ENCODE measurements at places on chromosomes 16 and 17. TPM values are rescaled to one million over a fixed set of nuclear protein-coding genes. Genes with fewer than 3 reads are reported as not detected.
A peak's percentile ranks its signal among the peaks of the same experiment; 100 is the strongest.

CDYL2 gene
- total RNA-seq, result 5.2 TPM

GRCh38 chr17:63639125-63639524 lies 16.9 kb downstream of the MAP3K3 start:
- DNase-seq, result no peak

DNA sequence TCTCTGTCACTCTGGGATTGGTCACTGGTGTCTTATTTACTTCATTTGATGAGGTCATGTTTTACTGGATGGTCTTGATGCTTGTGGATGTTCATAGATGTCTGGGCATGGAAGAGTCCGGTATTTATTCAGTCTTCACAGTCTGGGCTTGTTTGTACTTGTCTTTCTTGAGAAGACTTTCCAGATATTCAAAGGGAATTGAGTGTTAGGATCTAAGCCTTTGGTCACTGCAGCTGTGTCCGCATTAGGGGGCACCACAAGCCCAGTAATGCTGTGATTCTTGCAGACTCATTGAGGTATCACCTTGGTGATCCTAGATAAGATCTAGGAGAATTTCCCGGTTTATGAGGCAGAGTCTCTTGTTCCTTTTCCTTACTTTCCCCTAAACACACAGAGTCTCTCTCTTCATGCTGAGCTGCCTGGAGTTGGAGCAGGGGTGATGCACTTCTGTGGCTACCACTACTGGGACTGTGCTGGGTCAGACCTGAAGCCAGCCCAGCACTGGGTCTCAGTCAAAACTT lies 214.7 kb downstream of the SPECC1 start:
- no peak for DNase-seq

- DNase-seq, result no peak
Observed at GRCh38 chr17:80511222-80512180, 33.1 kb upstream of the RPTOR start.

PRSS8 gene
- total RNA-seq, result not detected

BAIAP3 gene
- 3.4 TPM for total RNA-seq

DNA sequence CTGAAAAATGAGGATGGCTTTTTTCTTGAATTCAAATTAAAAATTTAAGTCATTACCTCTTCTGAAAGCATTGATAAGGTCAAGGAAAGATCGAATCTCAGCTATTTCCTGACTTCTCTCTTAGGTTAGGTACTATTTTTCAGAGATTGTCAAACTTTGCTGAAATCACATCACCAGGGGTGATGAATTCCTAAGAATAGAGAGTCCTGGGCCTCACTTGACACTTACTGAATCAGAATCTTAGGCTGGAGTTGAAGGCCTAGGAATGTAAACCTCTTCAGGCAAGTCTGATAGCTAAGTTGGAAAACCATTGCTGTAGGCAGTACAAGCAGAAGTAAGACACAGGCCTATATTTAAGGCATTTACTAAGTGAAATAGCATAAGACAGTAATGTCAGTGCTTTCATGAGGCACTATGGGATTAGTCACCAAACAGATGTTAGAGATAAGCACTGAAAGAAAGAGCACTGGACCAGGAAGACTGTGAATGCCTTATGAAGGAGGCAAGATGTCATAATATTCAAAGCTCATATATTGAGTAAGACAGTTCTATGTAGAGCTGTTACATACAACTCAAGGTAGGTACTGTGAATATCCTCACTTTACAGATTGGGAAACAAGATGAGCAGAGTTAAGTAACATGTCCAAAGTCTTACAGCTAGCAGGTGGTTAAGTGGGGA lies 21.5 kb downstream of the DCAF7 start:
- no peak for DNase-seq

ABCC12 gene
- total RNA-seq, result 0.07 TPM

DNA sequence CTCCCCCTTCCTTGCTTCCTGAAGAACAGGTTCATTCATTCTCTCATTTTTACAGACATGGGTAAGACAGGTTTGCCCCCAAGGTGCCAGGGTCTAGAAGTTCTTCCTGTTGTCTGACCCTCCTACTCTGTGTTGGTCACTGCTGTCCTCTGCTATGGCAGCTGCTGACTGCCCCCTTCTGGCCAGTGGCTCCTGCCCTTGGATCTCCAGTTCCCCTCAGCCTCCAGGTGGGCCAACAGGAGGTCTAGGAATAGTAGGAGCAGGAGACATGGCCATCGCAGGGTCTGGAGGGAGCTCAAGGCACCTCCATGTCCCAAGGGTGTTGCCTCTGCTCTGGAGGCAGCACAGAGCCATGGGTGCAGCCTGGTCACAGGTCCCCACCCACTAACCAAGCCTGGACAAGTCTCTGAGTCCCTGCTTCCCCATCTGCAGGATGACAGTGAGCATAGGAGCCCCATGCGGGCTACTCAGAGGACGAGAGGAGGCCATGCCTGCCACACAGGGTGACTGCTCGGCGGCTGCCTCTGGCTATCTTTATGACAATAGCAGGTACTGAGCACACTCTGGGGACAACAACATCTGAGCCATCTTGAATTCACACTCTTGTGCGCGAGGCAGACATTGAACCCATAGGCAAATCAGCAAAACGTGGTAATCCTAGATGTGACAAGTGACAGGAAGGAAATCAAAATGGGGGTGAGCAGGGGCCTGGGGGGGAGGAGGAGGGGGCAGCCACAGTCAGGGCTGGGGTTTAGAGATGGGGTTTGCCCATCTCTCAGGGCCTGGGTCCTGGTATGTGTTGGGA lies 27.0 kb upstream of the NXPH3 start:
- DNase-seq, result no peak

DNA sequence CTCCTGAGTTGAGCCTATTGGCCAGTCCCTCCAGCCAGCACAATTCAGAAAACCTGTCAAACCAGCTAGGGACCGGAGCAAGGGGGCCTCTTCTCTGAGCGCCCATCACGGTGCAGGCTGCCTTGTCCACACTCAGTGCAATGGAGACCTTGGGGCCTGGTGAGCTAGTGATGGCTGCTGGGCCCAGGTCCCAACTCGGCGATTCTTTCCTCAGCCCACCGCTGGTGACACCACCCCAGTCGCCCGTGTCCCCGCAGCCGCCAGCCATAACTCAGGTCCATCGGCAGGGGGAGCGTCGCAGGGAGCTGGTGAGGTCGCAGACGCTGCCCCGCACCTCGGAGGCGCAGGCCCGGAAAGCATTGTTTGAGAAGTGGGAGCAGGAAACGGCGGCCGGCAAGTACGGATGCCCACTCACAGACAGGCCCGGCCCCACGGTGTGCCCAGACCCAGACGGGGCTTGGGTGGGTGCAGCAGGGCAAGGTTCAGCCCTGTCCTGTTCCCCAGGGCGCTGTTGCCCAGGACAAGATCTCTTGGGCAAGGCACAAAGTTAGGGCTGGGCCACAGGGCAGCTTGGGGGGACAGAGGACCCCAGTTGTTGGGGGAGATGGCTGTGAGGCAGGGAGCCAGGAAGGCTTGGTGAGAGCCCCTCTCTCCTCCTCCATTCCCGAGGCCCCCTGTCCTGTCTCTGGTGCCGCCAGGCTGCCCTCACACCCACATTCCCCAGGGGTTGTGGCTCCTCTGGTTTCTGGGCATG lies 10.8 kb downstream of the SMTNL2 start:
- DNase-seq, result peak; percentile 54

- DNase-seq, result no peak
Observed at GRCh38 chr17:76671912-76672262, 28.3 kb upstream of the ST6GALNAC1 start.

DNA sequence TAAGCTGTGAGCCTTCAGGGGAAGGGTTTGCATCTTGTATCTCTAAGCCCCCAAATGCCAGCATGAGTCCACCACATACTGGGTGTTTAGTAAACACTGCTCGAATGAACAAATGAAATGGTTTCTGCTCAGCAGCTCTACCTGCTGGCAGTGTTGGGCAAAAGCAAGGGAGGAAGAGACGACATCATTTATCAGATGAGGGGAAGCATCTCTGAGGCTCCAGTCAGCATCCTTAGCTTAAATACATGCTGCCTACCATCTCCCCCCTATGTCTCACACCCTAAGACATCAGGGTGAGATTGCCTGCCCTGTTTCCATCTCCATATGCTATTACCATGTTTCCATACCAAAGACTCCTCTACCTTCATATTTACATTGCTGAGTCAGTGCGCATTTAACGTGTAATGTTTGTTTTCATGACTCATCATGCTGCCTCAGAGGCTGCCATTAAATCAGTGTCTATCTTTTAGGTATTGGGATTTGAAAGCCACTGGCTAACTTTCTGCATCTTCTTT lies 379.8 kb downstream of the UTP18 start:
- DNase-seq, result no peak

DNAH3 gene
- 0.07 TPM for total RNA-seq

LGALS9B gene
- total RNA-seq, result not detected

GRCh38 chr17:66661411-66662256 lies 173.3 kb upstream of the CACNG5 start:
- no peak for DNase-seq

DNA sequence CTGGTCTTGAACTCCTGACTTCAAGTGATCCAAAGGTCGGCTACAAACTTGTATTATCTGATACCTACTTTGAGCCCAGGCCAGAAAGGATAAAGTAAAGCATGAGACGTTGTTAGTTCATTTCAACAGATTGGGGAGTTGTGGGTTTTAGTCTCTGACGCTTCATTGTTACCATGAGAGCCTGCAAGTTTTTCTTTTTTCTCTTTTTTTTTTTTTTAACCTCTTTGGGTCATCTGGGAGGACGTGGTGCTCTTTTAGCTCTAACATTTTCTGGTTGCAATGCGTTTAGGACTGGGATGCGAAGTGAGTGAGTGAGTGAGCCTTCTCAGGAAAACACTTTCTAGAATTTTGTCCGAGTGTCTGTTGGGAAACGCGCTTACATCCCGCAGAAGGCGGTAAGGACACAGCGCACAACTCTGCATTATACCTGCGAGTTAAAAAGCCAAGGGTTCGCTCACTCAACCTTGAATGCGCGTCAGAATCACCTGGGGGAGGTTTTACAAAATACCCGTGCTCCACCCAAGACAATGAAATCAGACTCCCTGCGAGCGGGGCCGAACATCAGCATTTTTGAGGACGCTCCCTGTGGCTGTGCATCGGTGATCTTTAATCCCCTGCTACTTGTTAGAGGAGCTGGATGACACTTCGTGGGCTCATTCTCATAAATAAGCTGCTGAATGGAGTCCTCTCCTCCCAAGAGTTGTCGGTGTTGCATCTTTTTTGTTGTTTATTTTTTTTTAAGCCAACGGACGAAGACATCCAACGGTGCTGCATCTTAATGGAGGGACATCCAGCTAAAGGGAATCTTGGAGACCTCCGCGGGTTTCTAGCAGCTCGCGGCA lies 629 bp upstream of the RNF135 start:
- DNase-seq, result no peak

GRCh38 chr17:57665696-57666095 lies 79.4 kb downstream of the CCDC182 start:
- no peak for DNase-seq

GRCh38 chr17:49891271-49891670 lies 43.4 kb upstream of the TAC4 start:
- no peak for DNase-seq

- no peak for DNase-seq
Observed at GRCh38 chr16:1038932-1039331, 33.6 kb upstream of the SSTR5 start.

PRDM7 gene
- total RNA-seq, result not detected

DNA sequence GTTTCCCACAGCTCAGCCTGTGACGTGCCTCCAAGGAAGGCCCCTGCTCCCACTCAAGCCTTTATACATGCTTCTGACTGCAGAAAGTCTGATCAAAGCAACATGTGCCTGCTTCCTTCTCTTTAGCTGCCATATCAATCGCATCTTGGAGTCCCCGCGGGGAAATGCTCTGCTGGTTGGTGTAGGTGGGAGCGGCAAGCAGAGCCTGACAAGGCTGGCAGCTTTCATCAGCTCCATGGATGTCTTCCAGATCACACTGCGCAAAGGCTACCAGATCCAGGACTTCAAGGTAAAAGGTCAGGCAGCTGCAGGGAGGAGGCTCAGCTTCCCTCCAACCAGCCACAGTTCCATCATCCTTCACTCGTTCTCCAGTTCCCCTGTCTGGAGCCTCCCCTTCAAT lies 189.7 kb downstream of the ZNF18 start:
- no peak for DNase-seq

WFIKKN2 gene
- total RNA-seq, result 0.07 TPM

- DNase-seq, result no peak
Observed at GRCh38 chr17:29110372-29110757, 67.4 kb downstream of the PIPOX start.

GNAO1 gene
- 21.3 TPM for total RNA-seq

DNA sequence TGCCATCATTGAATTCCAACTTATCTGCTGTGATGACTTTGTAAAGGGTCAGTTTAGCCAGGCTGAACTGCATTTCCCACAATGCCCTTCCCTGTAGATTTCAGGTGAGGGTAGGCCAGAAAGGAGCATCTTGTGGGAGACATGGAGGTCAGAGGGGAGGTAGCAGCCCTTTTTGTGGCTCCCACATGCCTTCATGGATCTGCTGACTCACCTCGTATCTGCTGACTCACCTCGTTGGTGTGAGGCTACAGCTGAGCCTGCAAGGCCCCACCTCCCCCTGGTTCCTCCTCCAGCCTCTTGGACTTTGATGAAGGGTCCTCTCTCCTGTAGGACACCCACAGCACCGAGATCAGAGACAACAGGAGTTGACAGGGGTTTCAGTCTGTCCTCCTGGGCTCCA lies 102.5 kb downstream of the SALL1 start:
- DNase-seq, result no peak

GRCh38 chr17:31397256-31397939 lies 5.9 kb downstream of the RAB11FIP4 start:
- no peak for DNase-seq

XPO6 gene
- total RNA-seq, result 146 TPM

- peak; percentile 62 for DNase-seq
Observed at GRCh38 chr16:23060458-23061320, 88.6 kb downstream of the USP31 start.
